ENCODE measurements at places on chromosomes 1 and 21.

- peak; percentile 60 for DNase-seq
These were observed 80.5 kb upstream of the BMP8A start for GRCh38 chr1:39410915-39411436.

GRCh38 chr1:934991-935750 is 11.4 kb downstream of the SAMD11 start:
- no peak for DNase-seq

GRCh38 chr1:205344066-205344928 is 12.4 kb downstream of the KLHDC8A start:
- DNase-seq = no peak

DNA sequence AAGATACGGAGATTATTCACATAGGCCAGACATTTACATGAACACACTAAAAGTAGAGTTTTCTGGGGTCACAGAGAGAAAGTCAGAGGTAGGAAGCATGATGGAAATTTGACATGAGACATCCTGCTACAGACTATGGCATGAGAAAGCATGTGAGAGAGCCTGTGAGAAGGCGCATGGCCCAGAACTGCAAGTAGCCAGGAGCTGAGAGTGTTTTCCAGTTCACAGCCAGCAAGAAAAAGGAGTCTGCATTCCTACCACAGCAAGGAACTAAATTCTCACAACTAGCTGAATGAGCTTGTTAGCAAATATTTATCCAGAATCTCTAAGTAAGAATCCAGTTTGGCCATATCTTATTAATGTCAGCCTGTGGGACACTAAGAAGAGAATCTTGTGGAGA is 673.3 kb downstream of the BRINP3 start:
- no peak for DNase-seq

GRCh38 chr21:39085843-39086405 is 97.3 kb downstream of the PSMG1 start:
- DNase-seq = no peak

DNA sequence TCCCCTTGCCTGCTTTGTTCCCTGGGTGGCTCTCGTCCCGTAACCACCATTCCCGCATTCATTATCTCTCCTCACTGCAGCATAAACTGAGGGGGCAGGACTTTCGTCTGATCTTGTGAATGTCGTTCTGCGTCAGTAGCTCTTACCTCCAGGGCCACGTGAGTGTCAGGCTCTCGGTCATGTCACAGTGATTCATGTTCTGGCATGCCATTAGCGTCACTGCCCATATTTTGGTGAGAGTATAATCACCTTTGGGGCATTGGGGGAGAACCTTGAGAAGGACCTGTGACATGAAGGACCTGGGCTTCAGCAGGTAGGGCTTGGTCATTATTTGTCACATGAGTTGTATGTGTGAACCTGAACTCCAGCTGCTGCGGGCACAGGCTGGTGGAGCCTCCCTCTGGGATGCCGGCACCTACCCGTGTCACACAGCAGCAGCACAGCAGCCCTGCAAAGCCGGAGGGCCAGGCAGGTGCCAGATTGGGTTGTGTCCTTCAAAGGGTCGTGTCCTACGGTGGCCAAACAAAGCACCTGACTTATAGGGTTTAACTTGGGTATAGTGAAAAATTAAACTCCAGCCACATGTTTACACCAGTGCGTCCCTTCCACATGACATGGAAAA is 68.5 kb downstream of the BACE2 start:
- DNase-seq = no peak

DNA sequence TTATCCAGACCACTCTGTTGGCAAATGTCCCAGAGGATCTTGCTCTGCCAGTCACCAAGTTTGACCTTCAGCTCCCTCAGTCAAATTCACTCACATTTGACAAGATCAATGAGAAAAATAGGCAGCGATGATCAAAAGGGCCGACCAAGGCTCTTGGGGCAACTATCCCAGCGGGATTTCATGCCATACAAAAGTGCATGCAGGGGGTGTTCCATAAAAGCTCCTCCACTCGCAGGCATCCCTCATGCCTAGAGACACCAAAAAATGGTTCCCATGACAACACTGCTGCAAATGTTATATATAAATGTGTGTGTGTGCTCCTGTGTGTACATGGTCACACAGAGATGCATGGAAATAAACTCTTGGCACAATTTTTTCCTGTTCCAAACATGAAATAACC is 16.2 kb upstream of the EIF4G3 start:
- DNase-seq = no peak

Measured in omental fat pad (tissue), 4 donors.